ENCODE measurements at places on chromosomes 5 and 9.

DNA sequence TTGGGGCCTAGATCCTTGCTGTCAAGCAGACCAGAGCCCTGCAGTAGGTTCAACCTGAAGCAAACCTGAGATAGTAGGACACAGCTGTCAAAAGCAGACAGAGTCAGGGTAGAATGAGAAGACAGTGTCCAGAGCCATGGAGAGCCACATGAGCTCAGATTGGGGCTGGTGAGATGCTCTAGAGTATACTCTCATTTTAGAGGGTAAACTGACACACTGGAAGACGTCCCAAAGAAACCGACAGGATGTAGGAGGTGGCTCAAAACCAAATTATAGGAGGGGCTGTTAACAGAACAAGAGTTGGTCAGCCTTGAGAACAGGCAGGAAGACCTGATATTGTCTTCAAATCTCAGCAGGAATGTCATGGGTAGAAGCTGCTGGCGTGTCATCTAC is 11.5 kb downstream of the CCDC69 start:
- DNase-seq = no peak

DNA sequence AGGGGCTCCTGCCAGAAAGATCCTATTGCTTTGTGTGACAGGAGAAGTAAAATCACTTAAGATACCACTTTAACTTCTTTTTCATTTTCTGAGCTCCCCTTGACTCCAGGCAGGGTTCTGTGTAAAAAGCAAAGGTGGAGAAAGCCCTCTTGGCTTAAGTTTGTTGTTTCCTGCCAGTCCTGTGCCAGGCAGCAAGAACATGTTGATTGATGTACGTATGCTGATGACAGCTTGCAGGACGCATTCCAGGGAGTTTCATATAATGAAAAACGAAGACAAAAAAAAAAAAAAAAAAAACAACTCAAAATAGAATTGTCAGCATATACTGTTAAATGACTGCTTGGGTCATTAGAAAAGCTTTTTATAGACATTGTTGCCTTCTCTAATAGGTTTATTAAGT is 251.7 kb downstream of the PSAT1 start:
- no peak for DNase-seq

DNA sequence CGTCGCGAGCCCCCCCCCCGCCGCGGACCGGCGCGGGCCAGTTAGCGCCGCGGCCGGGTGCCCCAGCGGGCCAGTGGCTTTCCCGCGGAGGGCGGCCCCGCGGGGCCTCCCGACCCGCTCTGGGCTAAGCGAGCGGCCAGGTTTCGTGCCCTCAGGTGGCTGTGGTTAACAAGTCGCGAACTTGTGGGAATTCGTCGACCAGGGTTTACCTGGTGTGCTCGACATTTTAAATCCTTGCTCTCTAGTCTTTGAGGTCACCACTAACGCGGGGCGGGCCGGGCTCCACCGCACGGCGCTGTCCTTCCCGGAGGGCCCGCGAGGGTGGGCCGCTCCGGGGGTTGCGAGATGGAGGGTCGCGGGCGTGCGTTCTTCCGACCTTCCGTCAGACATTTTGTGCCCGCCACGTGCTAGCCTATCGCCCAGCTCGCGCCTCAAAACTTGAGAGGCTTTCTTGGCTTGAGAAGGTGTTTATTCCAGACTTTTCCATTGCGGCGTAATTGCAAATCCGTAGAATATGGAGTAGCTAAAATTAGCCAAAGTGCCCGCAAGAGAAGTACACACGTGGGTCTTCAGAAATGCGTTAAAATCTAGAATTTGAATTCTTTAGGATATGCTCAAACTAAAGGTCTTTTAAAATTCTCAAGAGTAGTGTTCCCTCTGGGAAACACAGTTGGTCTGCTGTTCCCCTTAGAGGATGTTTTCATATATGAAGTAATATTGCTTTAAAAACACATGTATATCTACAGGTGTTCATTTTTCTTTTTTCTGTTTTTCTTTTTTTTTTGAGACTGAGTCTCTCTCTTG is 2.1 kb downstream of the ANP32B start:
- DNase-seq = peak; percentile 64

DNA sequence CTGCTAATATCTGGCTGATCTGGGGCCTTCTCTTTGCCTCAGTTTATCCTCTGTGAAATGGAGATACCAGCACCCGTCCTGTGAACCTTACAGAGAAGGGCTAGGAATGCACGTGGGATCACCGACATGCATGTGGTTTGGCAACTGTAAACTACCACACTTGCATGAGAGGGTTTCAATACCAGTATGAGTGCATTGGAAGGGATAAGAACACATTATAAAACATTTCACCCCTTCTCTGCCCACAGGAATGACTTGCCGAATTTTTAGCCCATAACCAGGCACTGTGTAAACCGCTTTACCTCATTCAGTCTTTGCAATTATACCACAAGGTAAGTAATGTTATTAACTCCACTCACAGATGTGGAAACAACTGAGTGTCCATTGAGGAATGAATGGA is 8.9 kb upstream of the RAB14 start:
- DNase-seq = no peak

- no peak for DNase-seq
Measured at GRCh38 chr5:74865256-74865803, 857 bp downstream of the FAM169A start.

DNA sequence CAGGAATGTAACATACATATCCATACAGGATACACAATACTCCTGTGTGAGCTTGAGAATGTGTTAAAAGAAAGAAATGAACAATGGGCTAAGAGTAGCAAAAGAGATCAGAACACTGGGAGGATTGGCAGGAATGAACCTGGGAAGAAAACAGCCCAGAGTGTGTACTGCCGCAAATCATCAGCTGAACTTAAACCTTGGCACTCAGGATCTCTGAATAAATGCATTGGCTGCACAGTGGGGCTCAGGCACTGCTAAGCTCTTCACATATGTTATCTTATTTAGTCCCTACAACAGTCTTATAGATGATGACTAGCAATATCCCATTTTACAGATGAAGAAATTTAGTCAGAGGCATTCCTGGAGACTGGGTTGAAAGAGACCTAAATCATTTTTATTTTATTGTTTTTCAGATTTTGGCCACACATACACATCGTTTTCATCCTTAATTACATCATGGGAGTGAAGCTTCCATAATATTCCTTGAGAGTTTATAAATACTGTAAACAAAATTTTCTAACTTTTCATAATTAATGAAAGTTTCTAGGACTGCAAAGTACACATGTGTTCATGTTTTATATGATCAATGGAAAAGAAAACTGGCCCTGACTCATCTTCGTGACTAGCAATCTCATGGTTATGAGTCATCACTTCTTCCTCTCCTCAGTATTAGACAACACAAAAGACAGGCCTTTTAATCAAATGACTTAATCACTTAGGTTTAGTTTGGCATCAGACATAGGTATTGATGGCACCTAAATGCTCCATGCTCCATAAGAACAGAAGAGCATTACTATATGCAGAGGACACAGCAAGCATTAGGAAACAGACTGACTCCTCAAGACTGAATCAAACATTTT is 59.2 kb downstream of the CDH18 start:
- DNase-seq = no peak

Data from sciatic nerve (tissue), 2 donors.